ENCODE measurements at places on chromosomes 7 and 10.
A peak's percentile ranks its signal among the peaks of the same experiment; 100 is the strongest.

DNA sequence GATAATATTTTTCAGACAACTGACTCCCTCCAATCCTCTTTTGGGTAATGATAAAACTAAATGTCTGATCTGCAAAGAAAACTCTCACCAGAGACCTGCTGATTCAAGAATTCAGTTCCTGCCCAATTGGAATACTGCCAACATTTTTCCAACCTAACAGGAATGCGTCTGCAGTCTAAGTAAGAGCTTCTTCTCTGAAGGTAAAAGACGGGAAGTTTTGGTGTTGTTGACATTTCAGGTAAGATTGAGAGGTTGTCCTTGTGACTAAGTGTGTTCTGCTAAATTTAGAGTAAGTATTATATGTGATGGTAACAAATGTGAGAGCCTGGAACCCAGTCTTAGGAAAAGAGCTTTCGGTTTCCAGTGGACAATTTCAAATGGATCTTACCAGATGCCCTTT is 17.6 kb downstream of the IFIT5 start:
- DNase-seq, result no peak

DNA sequence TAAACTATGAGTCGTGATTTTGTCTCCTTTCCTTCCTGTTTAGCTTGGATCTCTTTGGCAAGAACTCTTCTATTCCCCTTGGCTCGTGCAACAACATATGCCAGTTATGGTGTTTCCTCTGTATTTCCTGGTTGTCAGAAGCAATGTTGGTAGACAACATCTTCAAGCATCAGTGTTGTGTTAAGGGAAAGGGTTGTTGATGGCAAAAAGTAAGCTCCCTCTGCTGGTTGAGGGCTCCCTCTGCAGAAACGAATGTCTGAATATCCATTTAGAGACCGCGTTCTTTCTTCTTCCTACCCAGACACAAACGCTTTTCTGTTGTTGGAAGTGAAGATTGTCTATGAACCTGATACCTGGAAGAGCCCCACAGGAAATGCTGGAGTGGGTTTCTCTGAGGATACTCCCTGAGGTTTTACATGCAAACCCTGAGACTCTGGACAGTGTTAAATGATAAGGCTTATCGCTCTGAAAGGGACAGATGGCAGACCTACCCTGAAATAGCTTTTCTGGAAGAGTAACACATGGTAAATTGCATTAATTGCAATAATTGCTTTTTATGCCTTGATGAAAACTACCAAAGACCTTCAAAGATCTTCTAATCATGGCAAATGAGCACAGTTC is 23.5 kb upstream of the C1QL3 start:
- DNase-seq, result no peak

GRCh38 chr7:130356876-130357611 is 12.4 kb downstream of the CPA5 start:
- DNase-seq, result peak; percentile 45

- no peak for DNase-seq
Observed at GRCh38 chr7:7867846-7868571, 100.6 kb upstream of the GLCCI1 start.

DNA sequence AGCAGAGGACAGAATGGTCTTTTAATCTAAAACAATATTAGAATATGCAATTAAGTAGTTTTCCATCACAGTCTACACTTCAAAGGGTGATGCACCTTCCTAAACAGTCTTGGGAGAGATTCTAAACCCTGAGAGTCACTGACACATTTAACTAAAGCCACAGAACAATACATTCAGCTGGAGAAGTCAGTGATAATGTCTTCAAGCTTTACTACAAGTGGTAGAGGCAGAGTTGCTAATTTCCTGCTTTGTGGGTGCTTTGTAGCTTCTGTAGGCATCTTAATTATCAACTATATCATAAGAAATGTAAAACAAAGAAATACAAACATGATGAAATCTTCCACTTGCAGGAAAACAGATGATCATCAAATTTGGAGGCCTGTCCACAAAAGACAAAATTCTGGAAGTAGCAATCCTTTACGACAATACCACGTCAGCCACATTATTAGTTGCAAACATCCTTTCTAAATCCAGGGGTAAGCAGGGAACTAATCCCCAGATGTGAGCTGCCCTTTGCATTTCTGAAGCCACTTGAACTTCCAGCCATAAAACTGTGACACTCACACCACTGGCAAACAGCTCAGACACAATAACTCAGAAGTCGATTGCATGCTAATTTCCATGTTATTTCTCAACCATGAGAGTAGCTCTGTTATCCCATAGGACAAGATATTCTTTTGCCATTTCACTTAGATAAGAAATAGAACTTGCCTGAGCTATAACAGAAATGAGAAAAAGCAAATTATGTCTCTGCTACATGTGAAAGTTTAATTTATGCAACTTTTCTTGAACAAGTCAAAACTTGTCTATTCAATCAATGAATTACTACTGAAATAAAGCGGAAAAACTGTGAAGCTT is 212.2 kb downstream of the FAM107B start:
- DNase-seq, result no peak

GRCh38 chr7:95716357-95717122 is 55.8 kb upstream of the DYNC1I1 start:
- DNase-seq, result no peak

DNA sequence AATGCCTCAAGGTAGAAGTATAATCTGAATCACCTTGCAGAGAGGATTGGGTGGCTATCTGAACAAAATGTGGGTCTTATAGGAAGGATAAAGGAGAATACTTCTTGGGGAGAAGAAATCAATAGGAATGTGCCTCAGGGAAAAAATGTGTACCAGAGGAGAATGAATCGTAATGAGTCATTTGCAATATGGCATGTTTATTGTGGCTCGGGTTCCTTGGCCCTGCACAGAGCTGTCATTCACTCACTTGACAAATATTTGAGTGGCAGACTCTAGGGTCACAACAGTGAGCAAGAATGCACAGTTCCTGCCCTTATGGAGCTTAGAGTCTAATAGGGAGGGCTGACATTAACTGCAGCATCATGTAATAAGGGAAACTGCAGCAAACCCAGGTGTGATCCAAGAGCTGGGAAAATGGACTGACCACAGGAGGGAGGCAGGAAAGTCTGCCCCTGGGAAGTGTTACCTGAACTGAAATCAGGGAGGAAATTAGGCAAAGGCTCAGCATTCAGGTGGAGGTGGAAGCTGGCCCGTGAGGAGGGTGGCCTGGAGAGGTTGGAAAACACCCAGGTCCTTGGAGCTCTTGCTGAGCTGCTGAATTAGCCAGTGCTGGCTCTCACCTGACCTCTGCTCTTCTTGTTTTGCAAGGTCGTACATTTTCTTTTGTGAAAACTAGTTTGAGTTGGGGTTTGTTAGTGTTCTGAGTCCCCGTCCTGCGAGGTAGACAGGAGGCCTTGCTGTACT is 203.9 kb downstream of the FRMD4A start:
- DNase-seq, result no peak

DNA sequence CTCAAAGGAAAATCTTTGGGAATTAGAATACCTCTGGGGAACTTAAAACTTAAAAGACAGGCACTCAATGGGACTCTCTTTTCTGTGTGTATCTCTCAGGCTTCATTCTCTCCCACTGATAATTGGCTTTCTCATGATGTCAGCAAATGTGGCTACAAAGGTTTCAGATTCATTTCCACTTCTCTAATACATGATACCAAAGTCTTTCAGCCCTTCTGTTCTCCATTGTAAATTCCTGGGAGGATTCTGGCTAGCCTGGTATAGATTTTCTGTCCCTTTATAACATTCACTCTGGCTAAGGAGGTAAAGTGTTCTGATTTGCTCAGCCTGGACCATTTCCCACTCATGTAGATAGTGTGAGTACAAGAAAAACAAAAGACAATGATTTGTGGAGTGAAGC is 606.2 kb downstream of the PCDH15 start:
- DNase-seq, result no peak

DNA sequence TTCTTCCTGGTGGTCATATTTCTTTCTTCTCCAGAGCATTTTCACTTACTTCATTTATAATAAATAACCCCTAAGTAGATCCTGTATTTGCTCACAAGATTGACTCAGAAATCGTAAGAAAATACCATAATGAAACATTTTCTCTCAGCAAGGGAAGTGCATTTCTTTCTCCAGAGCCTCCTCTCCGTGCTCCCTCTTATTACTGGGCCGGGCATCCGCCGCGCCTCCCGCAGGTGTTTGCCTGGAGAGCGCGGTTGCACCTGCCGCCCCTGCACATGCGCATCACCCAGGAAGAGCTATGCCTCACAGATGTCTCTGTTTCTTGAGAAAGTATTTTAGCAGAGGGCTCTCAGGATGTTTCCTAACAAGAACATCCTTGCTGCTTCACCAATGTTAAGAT is 509.2 kb downstream of the TCERG1L start:
- DNase-seq, result no peak

Data from nucleus accumbens (tissue), 56 donors.